ENCODE measurements at places on chromosomes 2 and 18. TPM values are rescaled to one million over a fixed set of nuclear protein-coding genes. Genes with fewer than 3 reads are reported as not detected.
A peak's percentile ranks its signal among the peaks of the same experiment; 100 is the strongest.

DNA sequence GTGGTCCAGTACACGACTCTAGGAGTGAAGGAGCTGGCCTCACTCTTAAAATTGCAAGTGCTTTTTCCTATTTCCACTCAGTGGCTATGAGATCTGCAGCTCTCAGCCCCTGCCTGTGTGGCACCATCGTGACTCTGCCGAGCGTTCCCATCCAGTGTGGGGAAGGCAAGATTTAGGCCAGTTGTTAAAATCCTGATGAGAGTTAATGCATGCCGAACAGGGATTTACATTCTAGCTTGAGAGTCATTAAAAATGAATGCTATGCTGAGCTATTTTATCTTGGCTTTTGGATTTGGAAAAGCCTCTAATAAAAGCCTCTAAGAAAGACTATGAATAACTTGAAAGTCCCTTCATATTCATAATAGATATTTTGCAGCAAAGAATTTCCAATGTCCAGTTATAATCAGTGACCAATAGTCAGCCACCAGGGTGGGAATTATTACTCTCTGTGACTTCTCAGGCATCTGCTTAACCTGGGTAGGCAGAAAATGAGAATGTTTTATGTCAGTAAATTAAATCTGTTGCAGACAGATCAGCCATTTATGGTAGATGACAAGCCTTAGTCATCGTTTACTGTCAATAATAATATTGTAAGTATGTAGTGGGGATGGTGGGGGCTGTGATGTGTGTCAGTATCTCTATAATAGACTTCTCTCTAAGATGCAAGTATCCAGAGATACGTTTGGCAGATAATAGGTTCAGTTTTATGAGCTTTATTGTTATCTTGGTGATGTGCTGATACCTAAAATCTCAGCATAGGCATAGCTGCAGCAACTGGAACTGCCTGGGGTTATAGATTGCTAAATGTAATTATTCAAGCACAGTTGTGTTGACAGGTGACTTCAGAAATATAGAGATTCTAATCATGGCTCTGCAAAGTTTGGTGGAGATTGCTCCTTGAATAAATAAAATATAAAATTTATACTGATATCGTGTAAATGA lies 207.8 kb downstream of the SOCS6 start:
- no peak for DNase-seq

- DNase-seq: no peak
Measured at GRCh38 chr2:197149546-197149945, 161.0 kb downstream of the ANKRD44 start.

DNA sequence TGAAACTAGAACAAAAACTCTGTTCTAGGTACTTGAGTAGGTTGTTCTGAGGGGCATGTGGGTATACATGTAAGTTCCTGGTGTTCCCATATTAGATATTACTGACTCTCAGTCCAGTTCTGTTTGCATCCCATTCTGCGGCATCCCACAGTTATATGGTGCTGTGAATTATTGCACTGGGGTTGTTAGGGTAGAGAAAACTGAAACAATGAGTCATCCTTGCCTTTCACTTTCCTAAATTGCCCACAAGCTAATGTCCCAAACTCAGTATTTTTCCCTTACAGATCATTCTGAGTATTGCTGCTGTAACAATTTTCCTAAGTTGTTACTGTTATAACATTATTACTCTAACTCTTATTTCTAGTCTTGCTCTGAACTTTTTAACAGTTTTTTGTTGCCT lies 3.0 kb downstream of the WDR75 start:
- DNase-seq: no peak

Gene ARHGEF4
- total RNA-seq: 35.3 TPM

Gene CYP1B1
- 23.7 TPM for total RNA-seq

DNA sequence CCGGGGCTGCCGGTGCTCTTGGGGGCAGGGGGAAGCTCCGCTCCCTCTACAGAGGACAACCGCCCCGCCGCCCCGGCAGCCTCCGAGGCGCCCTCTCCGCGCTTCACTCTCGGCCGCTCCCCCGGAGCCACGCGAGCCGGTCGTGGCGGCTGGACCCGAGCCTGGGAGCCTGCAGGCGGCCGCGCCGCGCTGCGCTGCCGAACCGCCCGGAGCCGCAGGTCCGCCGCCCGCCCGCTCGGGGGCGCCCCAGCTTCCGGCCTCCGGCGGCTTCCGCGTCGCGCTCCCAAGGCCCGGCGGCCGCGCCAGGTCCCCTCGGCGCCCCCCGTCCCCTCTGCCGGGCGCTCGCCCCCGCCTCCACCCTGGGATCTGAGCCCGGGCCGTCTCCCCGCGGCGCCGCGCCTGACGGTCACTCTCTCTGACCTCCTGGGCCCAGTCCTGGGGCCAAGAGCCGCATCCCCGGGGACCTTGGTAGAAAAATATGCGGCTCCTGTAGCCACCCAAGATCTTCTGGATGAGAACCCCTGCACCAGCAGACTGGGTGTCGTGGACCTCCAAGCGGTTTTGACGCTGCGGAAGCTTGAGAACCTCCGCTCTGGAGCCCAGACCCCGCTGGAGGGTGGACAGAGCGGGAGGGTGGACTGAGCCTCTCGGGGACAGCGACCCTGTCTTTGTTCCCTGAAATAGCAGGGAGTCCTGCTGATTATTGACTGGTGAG lies 44.3 kb downstream of the SERTAD2 start:
- peak; percentile 21 for DNase-seq

Gene ALLC
- not detected for total RNA-seq

- no peak for DNase-seq
Measured at GRCh38 chr2:161159456-161160225, 587 bp upstream of the TANK start.

Gene IL36B
- total RNA-seq: not detected

DNA sequence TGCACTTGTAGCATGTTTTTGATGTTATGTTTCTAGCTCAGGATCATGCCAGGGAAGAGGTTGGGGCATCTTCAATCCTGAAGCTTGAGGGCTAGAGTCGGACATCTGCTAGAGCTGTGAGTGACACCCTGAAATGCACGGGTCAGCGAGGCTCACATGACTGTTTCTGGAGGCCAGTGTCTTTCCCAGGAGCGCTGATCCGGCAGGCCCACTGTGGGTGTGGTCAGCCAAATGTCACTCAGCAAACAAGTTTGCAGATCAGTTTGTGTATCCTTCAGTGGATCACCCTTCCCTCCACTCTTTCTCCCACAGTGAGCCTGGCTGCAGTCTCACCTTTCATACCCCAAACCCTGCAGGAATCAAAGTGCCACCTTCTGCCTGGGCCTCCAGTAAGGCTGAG lies 23.0 kb upstream of the ARHGEF4 start:
- DNase-seq: no peak

DNA sequence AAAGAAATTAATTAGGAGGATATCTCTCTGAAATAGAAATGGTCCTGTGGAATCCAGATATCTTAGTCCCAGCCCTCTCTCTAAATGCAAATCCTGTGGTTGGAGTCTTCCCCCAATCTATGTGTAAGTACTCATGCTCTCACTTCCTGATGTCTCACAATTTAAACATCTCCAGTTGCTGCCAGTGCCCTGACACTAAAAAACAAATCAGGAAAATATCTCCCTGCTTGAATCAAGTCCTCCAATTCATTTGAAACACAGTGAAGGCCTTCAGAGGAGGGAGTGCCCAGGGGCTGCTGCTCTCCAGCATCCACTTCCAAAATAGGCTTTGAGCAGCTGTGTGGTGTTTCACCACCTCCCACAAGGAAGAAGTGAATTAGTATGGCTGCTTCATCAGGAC lies 413.8 kb downstream of the RAD51AP2 start:
- DNase-seq: no peak

Gene PPP1R1C
- 3.1 TPM for total RNA-seq

GRCh38 chr18:26230497-26230896 lies 4.3 kb downstream of the TAF4B start:
- no peak for DNase-seq

Gene MREG
- 8.8 TPM for total RNA-seq

GRCh38 chr2:190592831-190593230 lies 56.1 kb upstream of the NAB1 start:
- DNase-seq: no peak

- DNase-seq: no peak
Measured at GRCh38 chr2:69689466-69689865, 45.9 kb upstream of the AAK1 start.

- no peak for DNase-seq
Measured at GRCh38 chr2:206176121-206176520, 16.4 kb downstream of the EEF1B2 start.

DNA sequence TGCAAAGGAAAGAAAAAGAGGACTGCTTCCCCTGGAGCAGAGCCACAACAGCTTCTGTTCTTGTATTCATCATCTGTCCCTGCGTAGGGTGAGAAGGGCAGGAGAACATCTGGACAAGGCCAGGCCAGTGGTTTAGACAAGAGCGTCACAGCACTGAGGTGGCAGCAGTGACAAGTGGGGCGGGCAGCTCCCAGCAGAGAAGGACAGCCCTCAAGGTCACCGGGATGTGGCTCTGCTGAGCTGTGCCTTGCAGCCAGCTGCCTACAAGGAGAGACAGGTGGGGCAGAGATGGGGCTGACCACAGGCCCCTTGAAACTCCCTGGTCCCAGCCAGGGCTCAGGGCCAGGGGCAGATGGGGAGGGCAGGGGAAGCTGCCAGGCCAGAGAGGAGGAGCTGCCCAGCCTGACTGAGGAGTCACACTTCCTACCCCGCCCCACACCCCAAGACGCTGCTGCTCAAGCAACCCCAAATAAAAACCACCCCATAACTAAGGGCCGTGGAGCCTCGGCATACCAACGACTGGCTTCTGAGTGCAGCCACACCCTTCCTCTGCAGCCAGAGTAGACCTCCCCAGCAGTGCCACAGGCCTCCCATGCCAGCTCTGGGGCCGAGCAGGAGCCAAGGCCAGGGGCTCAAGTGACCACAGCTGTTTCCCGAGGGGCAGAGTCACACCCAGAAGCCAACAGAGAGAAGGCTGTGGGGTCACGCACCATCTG lies 5.4 kb downstream of the RAB11FIP5 start:
- DNase-seq: peak; percentile 58

- no peak for DNase-seq
Measured at GRCh38 chr2:118987886-118988285, 45.9 kb downstream of the MARCO start.

GRCh38 chr2:133515271-133515670 lies 53.0 kb downstream of the NCKAP5 start:
- DNase-seq: no peak

DNA sequence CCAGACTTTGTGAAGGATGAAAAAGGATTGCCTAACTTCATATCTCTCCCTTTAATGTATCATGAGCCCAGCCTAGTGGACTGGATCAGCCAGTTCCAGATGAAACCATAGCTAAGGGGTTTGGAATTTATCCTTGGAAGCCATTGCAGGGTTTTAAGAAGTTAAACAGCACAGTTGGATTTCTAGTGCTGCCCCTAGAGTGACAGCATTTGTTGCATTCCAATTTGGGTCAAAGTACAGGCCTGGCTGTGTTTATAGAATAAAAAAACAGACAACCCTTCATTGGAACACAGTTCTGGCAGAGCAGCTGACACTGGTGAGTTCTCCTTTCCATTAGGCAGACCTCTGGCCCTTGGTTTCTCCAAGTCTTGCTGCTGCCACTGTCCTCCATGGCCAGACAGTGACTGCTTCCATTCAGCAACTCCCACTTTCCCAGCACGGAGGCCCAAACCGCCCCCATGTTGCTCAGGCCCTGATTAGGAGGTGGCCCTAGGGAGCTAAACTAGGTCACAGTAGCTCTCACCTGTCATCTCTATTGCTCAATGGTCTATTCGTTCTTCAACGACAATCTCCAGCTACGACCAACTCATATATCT lies 8.0 kb downstream of the GPR39 start:
- DNase-seq: no peak

- DNase-seq: no peak
Measured at GRCh38 chr2:97067279-97068004, 27.2 kb downstream of the FAHD2B start.

Gene LYPD6B
- total RNA-seq: 0.91 TPM

DNA sequence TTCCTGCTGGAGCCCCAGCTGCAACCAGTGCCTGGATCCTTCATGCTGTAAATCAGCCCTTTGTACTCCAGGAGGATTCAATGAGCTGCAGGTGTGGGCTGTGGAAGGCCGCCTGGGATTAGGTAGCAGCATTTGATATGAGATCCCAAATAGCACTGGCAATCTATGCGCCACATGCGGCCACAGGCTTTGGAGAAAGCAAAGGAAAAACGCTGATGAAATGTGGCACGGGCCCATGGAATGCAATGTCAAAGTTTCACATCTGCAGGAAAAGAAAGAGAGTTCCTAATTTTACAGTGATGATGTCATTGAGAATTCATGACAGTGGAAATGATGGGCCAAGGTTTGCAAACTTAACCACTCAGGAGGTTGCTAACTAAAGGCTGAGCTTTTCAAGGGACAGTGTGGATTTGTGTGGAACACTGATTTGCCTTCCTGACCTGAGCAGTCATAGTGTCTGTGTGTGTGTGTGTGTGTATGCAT lies 216.4 kb upstream of the OSR1 start:
- no peak for DNase-seq

GRCh38 chr18:75109319-75109691 lies 99.6 kb downstream of the PTGR3 start:
- DNase-seq: no peak

DNA sequence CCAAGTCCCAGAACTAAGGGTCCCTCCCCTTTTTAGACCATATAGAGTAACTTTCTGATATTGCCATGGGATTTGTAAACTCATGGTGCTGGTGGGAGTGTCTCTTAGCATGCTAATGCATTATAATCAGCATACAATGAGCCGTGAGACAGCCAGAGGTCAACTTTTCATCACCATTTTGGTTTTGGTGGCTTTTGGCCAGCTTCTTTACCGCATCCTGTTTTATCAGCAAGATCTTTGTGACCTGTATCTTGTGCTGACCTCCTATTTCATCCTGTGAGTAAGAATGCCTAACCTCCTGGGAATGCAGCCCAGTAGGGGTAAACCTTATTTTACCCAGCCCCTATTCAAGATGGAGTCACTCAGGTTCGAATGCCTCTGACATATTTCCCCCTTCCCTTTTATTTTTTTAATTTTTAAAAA lies 148.2 kb downstream of the PHLPP1 start:
- no peak for DNase-seq

DNA sequence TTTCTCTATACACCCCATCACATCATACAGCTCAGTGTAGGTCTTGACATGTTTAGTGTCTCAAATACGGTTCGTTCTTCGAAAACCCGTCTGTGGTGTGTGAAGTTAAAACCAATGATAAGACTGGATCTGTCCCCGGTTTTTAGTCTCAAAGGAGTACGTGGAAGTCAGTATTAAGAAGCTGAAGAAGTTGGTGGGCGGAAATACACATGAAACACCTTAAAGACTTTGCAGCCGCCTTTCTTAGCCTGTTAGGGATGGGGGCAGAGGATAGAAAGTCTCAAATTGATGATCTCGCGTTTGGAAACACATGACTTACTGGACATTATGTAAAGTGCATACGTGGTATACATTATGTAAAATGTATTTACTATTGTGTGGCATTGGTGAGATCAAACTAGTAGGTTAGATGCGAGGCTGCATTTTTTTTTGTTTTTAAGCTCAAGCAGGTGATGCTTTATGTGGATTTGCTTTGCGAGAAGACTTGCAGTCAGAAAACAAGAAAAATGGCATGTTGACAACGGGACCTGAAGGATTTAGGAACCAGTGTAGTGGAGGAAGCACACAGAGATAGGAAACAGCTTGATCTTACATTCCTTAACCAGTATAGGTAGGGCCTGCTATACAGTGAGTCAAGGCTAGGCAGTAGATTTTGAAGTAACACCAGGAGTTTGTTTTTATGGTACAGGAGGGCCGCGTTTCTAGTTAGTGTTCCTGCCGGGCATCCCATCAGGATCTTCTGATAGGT lies 1.2 kb downstream of the CNOT11 start:
- DNase-seq: no peak

Measured in cerebellum (tissue), 4 donors.